ENCODE measurements at places on chromosomes 1 and 21.

GRCh38 chr1:147185432-147185831, 13.2 kb upstream of the PRKAB2 start:
- DNase-seq, result no peak

DNA sequence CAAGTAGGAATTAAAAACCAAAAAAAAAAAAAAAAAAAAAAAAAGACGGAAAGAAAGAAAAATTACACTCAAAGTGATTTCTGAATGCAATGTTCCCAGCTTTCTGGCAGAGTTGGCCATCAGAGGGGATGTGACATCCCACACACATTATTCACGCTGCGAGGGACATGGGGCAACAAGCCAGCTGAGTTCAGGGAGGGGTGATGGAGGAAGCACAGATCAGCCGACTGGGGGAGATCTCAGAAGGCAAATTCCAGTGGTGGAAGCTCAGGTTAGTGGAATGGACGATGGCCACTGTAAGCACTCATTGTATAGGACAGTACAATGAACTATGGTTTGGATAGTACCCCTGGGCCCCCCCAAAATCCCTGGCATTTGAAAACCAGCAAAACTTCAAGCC, 311.9 kb downstream of the PCP4 start:
- DNase-seq, result no peak

DNA sequence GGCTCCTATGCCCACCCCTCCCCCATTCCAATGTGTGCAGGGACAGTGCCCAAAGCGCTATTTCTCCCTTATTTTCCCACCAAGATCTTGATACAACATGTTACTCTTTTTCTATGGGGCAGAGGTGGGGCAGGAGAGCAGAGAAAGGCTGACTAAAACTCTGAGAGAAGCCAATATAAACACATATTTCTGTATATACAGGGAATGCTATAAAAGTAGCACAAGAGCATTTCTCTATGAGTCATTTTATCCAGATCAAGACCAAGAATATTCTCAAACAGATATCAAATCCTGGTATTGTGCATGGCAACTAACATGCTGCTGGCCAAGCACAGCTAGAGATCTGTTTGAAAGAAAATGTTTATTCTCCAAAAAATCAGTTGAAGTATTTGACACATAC, 7.3 kb downstream of the WDR26 start:
- DNase-seq, result peak; percentile 86

GRCh38 chr1:30332116-30333094, 391.0 kb downstream of the MATN1 start:
- DNase-seq, result no peak

DNA sequence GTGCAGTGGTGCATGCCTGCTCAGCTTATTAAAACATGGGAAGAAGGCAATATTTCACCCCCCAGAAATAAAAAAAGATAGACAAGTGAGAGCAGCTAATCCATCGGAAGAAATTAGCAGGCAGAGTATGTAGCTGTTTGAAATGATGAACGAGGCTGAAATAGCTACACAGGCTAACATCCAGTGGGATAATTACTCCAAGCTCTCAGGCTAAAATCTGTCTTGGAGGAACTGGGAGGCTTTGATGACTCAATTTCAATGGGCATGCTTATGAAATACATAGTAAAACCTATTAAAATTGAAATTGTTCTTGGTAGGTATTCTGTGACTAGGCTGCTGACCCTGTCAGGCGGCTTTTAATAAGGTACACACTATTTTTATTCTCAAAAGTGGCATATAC, 84.1 kb upstream of the RRP15 start:
- no peak for DNase-seq

DNA sequence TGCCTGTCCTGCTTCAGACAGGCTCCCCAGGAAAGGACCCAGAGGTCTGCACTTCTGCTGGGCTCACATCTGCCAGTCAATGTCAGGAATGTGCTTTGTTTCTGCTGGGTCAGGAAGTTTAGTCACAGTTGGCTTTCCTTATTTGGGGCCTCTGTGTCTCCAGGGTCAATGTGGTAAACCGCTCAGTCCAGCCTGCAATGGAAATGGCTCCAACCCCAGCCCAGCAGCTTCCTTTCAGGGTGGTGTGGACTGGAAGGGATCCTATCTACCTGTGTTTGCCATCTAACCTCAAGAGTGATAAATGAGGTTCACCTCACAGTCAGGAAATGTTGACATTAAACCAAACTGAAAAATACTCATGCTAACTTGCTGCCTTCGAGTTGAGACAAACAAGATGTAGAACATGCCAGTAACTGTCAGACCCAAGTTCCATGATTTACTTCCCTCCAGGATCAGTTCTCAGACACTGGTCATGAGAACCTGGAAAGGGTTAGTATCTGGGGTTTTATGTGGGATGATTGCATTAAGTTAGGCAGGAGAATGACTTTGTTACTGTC, 20.3 kb downstream of the ENO1 start:
- peak; percentile 86 for DNase-seq

- peak; percentile 13 for DNase-seq
Observed at GRCh38 chr1:44489481-44489880, 84.4 kb downstream of the RNF220 start.

DNA sequence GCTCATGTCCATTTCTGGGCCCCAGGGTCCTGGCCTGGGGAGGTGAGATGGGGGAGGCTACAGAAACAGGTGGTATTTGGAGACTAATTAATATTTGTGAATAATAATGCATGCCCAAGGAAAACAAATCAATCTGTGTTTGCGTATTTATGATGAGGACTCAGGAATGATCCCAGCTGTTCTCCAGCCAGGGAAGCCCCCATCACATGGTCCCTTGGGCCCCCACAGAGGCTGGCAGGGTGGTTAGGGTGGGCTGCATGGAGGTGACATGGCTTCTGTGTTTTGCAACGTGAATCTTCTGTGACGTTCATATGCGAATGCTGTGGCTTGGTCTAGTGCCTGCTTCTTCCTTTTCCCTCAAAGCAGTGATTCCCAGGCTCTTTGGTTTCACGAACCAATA, 10.5 kb downstream of the PTPRF start:
- DNase-seq, result no peak

GRCh38 chr1:91513160-91513559, 12.5 kb downstream of the CDC7 start:
- DNase-seq, result peak; percentile 41

DNA sequence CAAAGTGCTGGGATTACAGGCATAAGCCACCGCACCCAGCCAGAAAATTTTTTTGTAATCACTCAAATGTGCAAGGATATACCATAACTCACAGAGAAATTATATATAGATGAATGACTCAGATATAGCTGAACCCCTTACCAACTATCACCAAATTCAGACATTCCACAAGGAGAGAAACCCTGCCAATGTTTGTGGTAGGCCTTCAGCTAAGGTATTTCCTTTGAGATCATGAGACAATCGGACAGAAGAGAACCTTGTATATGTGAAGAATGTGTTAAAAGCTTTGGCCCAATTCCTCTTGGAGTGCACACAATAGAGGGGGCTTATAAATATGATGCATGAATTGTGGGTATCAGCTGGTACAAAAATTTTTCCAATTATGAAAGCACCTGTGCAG, 50.7 kb downstream of the ZNF684 start:
- DNase-seq, result peak; percentile 31

GRCh38 chr21:29228306-29228705, 70.4 kb upstream of the BACH1 start:
- DNase-seq, result no peak

- DNase-seq, result peak; percentile 71
Observed at GRCh38 chr1:193335806-193336428, 149.5 kb upstream of the B3GALT2 start.
